ENCODE measurements at places on chromosomes 6 and 20.

DNA sequence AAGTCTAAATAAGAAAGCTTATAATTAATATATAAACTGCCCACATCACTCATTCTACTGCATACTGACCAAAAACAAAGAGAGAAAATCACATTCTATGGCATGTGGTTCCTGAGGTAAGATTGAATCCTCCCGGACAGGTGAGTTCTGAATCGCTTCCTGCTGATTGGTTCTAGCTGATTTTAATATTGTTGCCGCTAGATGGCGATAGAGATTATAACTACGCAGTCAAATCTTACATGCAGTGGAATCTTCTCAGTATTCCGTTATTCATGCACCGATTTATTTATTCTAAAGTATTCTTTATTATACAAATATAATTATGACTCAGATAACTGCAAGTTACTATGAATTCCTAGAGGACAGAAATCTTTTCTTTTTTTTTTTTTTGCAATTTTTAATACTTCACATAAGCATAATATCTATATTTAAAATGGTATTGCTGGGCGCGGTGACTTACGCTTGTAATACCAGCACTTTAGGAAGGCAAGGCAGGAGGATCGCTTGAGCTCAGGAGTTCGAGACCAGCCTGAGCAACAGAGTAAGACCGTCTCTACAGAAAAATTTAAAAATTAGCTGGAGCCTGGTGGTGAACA is 24.2 kb upstream of the TMX4 start:
- DNase-seq, result no peak

DNA sequence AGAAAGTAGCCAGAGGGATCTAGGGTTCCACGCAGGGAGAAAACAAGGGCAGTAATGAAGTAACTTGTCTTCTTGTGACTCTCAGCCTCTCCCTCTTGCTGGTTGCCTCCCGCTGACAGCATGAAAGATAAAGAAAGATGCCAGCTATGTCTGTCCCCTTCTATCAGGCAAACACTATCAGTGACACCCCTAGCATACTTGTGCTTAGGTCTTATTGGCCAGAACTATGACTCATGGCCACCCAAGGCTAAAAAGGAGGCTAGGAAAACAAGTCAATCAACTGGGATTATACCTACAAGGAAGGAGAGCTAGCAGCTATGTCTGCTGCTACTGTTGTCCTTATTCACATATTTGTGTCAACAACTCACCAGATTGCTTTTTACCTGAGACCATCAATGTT is 206.8 kb upstream of the SOX4 start:
- DNase-seq, result no peak

DNA sequence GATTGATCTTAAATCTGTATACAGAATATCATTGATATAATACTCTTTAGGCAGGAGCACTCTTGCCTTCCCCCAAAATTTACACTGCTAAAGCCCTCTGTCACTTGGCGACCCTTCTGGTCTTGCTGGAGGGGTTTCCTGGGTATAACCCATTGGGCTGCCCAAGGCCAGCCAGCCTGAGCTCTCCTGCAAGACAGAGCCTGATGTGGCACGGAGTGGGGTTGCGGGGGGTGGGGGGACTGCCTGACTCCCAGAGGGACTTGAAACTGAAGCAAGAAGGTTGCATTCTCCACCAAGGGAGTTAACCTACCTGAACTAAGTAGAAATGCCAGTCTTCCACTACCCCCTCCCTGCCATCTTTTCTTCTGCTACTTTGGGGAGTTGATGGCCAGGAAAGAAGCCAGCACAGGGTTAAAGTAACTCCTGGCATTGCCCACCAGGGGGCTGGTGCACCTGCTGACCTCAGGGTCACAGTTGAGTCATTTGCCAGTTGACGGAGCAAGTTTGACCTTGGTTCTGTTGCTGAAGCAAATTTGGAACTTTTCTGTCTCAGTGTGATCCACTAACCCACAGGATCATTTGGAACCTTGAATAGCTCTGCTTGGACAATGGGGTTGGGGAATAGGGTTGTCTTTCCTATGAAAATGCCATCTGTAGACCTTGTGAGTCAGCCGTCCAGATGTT is 79.4 kb downstream of the ASXL1 start:
- no peak for DNase-seq

DNA sequence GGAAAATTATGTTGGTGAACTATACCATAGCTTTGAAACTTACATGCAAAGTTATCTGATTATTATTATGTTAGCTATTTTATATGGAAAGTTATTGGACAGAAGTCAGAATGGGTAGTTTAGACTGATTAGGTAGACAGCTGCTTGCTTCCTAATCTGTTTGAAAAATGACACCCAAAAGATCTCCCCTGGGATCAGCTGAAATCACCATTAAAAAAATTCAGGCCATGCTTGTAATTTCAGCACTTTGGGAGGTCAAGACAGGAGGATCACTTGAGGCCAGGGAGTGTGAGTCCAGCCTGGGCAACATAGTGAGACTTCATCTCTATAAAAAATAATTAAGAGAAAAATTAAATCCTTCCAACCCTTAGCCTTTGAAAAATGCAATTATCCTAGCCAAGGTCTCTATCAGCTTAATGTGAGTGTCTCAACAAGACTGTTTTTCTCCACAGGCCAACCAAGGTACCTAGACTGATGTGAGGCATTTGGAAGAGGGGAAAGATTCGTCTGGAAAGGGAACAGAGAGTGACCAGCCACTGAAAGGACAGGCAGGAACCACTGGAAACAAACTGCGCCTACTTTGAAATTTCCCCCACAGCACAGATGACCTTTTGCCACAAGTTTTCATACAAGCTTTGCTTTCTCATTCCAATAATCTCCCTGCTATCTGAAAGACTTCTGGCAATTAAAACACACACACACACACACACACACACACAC is 232.3 kb downstream of the GMPR start:
- DNase-seq, result no peak

GRCh38 chr6:30879684-30880427 is 4.5 kb upstream of the DDR1 start:
- DNase-seq, result no peak

- DNase-seq, result no peak
Measured at GRCh38 chr6:110567957-110568696, 91.7 kb upstream of the SLC22A16 start.

GRCh38 chr6:54706844-54707605 is 139.5 kb upstream of the FAM83B start:
- DNase-seq, result no peak

DNA sequence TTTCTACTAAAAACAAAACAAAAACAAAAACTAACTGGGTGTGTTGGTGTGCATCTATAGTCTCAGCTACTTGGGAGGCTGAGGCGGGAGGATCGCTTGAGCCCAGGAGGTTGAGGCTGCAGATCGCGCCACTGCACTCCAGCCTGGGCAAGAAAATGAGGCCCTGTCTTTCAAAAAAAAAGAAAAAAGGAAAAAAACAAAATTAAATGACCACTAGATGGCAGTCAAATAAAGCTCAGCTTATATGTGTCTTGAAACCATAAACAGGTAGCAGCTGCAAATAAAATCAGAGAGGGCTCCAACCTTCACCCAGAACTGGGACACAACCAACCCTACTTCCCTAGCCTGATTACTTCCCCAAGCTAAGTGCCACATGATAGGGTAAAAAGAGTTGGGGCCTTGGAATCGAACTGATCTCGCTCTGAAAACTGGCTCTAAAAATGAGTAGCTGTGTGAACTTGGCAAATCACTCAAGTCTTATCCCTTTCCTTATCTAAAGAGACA is 67.1 kb upstream of the ADGRF4 start:
- DNase-seq, result no peak

DNA sequence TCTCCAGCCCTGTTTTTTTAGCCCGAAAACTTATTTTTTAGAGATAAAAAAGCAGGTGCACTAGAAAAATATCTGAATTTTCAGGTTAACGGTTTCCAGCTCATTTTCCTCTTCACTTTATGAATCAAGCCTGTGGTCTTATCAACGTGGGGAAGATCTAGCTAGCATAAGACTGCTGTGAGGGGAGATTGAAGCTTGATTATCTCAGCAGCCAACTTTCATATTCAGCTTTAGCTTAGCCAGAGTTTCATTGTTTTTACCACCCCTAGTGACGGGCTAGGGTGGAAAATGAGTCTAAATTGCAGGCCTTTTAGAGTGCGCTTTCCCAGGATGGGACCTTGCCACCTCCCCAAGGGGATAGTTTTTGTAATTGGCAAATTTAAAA is 11.9 kb upstream of the RBM38 start:
- DNase-seq, result no peak
